ENCODE measurements at places on chromosomes 5 and 9.
A peak's percentile ranks its signal among the peaks of the same experiment; 100 is the strongest.

GRCh38 chr5:60257596-60258271 lies 364.2 kb upstream of the PDE4D start:
- DNase-seq, result no peak

DNA sequence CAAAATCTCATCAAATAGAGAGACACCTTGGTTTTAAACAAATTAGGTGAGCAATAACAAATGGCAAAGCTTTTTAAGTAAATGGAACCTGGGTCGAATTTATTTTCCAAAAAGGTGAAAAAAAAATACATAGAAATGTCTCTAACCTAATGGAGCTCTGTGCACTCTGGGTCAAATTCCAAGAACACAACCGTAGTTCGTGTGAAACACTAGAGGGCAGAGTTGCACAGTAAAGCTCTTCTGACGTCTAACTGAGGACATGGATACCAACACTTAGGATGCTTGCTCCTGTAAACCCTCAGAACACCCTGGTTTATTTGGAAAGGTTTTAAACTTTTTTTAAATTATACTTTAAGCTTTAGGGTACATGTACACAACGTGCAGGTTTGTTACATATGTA lies 18.9 kb downstream of the MARCHF11 start:
- DNase-seq, result no peak

GRCh38 chr5:143025376-143025775 lies 255.2 kb downstream of the ARHGAP26 start:
- DNase-seq, result no peak

GRCh38 chr5:41856644-41857491 lies 13.4 kb downstream of the OXCT1 start:
- peak; percentile 2 for DNase-seq

DNA sequence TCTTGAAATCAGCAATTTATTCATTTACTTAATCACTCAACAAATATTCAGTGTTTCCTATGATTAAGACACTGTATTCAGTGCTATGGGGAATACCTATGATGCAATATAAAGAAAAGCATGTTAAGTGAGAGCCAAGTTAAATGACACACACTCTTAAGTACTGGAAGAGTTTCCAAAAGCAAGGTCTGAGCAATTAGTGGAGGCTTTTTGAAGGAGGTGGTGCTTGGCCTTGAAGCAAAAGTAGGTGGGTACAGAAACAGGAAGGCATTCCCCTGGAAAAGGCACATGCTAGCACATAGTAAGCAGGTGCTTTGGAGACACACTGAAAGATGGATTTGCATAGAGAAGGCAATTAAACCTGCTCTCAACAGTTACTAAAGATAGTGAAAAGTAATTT lies 4.0 kb downstream of the TSLP start:
- DNase-seq, result no peak

Data from activated T-helper 9 cell treated with anti-CD3 and anti-CD28 coated beads, Interleukin-2, amount 50 U/mL, for 16 hours (primary cell).